Nephron progenitor cell (in vitro differentiated cells): ENCODE measurements at places on chromosomes 11 and 22.

DNA sequence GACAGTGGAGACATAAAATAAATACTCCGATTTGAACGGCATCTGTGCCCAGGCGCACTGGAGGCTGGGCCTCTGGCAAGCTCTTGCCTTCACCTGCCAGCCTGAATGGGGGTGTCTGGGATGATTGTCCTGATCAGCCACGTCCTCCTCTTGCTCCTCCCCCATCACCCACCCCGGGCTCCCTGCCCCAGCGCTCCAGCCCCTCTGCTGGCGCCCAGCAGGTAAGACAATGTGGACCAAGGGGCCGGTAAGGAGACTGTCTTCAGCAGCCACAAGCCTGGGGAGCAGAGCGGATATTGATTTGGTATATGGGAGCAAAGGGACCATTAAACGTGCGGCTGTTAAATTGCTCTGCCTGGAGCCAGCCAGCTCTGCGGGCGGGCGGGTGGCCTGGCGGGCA is 24.9 kb downstream of the WNT11 start:
- no peak for DNase-seq

GRCh38 chr11:71428861-71429435 is 19.2 kb downstream of the DHCR7 start:
- DNase-seq: no peak

- no peak for DNase-seq
Observed at GRCh38 chr11:1823376-1824220, 11.2 kb upstream of the SYT8 start.

GRCh38 chr11:16669799-16670415 is 68.5 kb upstream of the C11orf58 start:
- no peak for DNase-seq

GRCh38 chr11:16801288-16801980 is 63.0 kb downstream of the C11orf58 start:
- no peak for DNase-seq

GRCh38 chr11:115506954-115507675 is 2.9 kb upstream of the CADM1 start:
- DNase-seq: no peak

- DNase-seq: no peak
Observed at GRCh38 chr22:48870436-48870835, 957.2 kb downstream of the BRD1 start.
